ENCODE measurements at places on chromosomes 4 and X.

DNA sequence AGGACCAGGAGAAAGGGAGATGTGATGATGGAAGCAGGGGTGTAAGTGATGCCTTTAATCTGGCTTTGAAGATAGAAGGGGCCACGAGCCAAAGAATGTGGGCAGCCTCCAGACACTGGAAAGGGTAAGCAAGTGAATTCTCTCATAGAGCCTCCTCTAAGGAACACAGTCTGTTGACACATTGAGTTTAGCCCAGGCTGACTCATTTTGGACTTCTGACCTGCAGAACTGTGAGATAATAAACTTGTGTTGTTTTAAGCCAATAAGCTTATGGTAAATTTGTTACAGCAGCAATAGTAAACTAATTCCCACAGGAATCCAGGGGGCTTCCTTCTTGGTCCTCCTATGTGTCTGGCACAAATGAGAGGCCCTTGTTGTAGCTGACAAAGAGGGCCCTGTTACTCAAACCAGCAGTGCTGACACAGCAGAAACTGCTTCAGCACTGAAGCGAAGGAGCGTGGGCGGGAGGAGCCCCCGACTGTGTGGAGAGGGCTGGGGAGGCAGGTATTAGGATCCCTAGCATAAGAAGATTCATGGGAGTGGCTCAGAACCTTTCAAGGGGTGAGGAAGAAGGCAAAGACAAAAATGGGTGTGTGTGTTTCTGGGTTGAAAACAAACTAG lies 268.7 kb downstream of the NR3C2 start:
- no peak for DNase-seq

- no peak for DNase-seq
Measured at GRCh38 chr4:8657381-8658088, 65.0 kb downstream of the CPZ start.

- DNase-seq = no peak
Measured at GRCh38 chr4:170230242-170230641, 140.5 kb upstream of the AADAT start.

DNA sequence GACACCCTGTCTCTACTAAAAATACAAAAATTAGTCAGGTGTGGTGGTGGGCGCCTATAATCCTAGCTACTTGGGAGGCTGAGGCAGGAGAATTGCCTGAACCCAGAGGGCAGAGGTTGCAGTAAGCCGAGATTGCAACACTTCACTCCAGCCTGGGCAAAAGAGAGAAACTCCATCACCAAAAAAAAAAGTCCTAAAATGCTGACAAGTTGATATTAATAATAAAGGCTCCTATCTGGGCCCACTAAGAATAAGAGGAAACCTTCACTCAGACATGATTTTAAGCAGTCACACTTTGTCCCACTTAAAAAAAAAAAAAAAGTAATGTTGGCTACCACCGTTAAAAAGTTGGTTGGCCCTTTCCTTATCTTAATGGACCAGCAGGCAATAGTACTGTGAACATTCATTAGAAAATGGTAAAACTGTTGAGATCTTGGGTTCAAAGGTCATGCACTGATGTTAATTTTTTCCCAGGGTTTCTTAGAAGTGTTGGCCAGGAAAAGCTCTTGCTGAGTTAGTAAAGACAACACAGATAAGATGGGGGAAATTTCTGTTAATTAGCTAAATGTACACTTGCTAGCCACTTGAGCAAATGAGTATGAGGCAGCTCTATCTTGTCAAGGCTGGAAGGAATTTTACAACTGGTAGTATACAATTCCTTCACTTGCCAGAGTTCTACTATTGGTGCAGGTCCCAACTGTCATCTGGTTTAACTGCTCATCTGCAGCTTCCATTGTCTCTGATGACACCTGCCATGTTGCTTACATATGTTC lies 43.6 kb upstream of the BMP2K start:
- no peak for DNase-seq

DNA sequence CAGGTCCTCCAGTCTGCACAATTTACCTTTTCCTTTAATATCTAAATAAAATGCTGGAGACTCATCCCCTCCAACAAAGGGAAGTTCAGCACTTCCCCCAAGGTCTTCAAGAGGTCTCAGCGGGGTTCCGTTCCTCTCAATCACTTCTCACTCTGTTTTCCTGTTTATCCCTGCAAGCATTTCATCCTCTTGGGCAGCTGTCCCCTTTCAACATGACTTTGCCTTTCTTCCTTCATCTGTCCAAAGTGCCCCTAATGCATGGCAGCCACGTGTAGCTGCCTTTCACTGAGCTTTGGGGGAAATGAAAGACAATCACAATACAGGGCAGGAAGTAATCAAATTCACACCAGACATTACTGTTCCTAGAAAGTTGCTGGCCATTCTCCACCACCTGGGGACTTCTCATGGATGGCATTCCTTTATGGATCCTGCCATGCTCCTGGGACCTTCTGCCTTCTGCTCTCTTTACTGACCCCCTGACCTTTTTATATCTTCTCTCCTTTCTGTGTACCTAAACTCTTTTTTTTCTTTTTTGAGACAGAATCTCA lies 79.7 kb upstream of the USP9X start:
- DNase-seq = no peak

All from DMS79 treated with DMSO at 0.1 percent for 48 hours (cell line).